CD4-positive, alpha-beta memory T cell (primary cell): ENCODE measurements at places on chromosomes 7 and 10.

GRCh38 chr10:63833411-63834060 lies 312.3 kb downstream of the REEP3 start:
- no peak for DNase-seq

DNA sequence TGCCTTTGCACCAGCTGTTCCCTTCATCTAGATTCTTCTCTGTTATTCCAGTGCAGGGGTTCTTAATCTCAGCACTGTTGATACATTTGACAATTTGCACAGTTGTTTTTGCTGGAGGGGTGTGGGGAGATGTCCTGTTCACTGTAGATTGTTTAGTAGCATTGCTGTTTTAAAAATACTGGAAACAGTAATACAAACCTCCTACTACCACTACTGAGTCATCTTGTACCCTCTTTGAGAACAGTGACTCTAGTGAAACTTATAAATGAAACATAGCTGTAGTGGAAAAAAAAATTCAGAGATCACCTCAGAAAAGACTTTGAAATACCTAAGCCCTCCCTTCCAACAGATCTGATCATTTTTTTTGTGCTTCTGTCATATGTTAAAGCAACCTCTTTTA lies 154.8 kb upstream of the TMEM196 start:
- DNase-seq: no peak

DNA sequence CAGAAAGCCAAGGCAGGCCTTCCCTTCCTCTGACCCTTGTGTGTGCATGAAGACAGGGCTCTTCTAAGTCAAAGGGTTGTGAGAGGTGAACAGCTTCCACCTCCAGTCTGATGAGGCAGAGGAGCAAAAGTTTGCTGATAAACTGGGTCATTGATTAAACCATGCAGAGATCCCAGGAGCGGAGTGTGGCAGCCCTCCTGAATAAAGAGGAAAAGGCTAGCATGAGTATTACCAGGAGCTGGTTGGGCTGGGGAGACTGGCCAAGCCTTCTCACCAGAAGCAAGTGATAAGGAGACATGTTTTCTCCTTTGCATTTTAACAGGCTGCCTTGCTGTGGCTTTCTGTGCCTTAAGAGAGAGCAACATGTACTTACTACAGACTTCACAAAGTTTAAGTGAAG lies 10.2 kb downstream of the LMOD2 start:
- no peak for DNase-seq

DNA sequence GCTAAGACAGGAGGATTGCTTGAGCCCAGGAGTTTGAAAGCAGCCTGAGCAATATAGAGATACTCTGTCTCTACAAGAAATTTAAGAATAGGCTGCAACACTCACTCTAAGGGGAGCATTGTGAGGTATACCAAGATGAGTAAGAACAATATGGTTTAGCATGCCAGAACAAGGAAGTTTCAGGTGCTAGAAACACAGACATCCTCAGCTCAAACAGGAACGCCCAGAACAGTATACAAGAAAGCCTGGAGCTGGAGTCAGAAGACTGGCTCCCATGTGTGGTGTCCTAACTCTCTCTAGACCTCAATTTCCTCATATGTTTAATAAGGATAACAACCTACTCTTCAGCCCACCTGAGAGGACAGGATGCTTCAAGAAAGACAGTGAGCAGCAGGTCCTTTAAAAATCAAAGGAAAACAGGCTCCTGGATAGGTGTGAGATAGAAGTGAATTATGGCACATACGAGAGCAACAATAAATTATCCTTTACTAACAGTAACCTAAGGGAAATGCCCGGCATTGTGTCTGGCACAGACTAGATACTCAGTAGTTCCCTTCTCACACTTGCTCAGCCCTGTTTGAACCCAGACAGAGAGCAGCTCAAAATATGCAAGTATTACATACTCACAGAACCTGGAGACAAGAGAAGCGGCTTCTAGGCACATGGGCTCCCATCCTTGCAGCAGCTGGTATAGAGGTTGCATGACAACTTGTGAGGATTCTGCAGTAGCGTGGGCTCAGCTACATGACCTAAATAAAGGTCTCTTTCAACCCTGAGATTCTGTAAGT lies 45.4 kb downstream of the KAT6B start:
- DNase-seq: no peak

DNA sequence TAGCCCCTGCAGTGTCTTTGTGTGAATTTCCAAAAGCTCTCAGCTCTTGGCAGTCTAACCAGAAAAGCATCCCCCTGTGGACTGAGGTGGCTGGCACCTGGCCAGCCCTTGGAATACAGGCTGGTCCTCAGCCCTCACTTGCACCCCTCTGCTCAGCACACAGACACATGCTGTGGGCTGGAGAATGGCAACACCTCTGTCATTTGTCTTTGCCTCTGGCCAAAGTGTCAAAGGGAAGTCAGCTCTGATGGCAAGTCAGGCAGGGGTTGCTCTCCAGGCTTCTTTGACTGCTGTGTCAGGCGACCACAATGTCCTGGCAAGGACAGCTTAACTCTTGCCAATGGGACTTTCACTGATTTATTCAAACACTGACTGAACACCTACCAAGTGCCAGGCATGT lies 724.8 kb downstream of the INHBA start:
- DNase-seq: no peak

- DNase-seq: no peak
Measured at GRCh38 chr7:74355091-74355490, 65.9 kb downstream of the CLIP2 start.

DNA sequence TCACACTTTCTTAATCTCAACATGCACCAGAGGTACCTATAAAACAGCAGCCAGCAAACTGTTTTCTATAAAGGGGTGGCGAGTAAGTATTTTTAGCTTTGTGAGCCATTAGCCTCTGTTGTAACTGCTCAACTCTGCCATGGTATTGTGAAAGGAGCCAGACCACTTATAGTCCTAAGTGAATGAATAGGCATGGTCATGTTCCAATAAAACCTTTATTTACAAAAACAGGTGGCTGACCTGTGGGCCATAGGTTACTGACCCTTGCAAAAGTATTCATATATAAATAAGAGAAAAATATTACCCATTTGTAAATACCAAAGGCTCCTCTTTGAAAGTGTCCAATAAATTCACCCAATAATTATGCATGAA lies 50.3 kb downstream of the ICA1 start:
- DNase-seq: no peak

GRCh38 chr10:130994845-130995244 lies 316.7 kb downstream of the TCERG1L start:
- DNase-seq: no peak

GRCh38 chr7:36735172-36735571 lies 10.9 kb upstream of the AOAH start:
- no peak for DNase-seq

GRCh38 chr10:23693501-23693901 lies 254.6 kb downstream of the OTUD1 start:
- no peak for DNase-seq

- no peak for DNase-seq
Measured at GRCh38 chr7:122643250-122643649, 55.7 kb downstream of the RNF133 start.

- no peak for DNase-seq
Measured at GRCh38 chr7:25002786-25003185, 22.8 kb upstream of the OSBPL3 start.
